Kidney capillary endothelial cell (primary cell): ENCODE measurements at places on chromosomes 11 and 22.

GRCh38 chr11:121520243-121521144 is 67.7 kb upstream of the SORL1-AS1 start:
- no peak for DNase-seq

- no peak for DNase-seq
These were observed 39.6 kb downstream of the DIXDC1 start for GRCh38 chr11:111976767-111977145.

DNA sequence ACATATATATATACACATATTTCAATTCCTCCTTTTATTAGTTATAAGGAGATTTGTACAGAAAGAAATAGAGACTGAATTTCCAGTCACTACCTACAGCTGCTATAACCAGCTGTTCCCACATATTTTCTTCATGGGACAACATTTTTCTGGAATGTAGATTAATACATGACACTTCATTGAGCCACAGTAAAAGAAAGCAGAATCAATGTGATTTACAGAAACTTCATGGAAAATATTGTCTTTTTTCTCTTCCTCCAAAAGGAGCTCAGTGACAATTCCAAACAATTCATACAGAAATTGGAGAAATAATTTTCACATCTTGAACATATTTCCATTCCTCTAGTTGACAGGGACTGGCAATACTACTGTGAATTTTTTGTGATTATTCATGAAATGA is 249.2 kb downstream of the DLG2 start:
- no peak for DNase-seq

- DNase-seq, result no peak
These were observed 64.8 kb downstream of the TBC1D22A start for GRCh38 chr22:46827136-46827780.

GRCh38 chr22:17767233-17768065 is 6.8 kb downstream of the BID start:
- DNase-seq, result no peak

- no peak for DNase-seq
These were observed 34.6 kb upstream of the SHANK2 start for GRCh38 chr11:71286701-71287643.

DNA sequence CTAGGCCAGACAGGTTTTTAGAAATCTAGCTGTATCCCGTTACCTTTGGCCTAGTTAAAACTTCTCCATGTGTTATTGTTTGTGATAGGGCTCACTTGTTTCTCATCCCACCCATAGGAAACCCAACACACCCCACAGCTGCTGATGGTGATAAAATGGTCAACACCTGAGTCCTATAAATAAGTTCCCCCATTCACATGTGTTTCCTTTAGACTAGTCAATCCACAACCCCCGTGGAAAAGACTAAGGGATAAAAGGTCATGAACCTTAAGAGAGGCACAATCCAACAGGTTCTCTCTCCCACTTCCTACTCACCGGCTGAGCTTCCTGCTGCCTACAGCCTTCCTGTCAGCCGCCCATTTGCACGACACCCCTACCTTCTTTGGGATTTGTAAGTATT is 768.4 kb downstream of the JRKL start:
- no peak for DNase-seq

DNA sequence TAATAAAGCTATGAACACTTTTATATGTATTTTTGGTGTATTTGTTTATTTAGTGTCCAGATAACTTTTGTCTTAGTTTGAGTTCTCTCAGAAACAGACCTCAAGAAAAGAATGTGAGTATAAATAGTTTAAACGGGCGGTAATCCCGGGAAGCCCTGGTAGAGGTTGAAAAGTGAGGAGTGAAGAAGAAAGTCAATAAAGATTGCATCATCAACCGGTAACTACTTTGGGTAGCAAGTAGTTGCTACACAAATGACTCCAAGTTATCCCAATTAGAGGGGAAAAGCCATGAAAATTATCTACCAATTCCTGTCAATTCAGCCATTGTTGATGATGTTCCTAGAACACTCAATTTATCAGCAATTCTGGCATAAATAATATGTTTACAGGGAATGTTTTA is 870.3 kb upstream of the RAG2 start:
- no peak for DNase-seq

- no peak for DNase-seq
These were observed 27.6 kb downstream of the PLEKHA7 start for GRCh38 chr11:16986434-16987204.

GRCh38 chr11:112794331-112794846 is 166.8 kb upstream of the NCAM1 start:
- no peak for DNase-seq

DNA sequence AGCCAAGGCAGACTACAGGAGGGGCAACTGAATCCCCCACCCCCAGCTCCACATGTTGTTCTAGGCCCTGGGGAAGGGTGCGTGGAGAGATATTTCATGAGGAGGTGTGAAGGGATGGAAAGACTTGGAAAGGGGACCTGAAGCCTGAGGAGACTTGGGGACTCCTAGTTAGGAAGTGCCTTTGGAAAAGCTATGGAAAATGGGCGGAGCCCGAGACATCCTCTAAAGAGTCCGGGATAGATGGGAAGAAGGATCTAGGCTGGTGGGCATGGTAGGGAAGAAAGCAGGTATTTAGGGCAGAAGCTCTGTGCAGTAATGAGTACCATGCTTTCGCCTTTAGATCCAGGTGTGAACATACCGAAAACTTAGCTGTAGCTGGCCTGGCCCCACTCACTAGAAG is 15.0 kb upstream of the CYP2R1 start:
- DNase-seq, result no peak

DNA sequence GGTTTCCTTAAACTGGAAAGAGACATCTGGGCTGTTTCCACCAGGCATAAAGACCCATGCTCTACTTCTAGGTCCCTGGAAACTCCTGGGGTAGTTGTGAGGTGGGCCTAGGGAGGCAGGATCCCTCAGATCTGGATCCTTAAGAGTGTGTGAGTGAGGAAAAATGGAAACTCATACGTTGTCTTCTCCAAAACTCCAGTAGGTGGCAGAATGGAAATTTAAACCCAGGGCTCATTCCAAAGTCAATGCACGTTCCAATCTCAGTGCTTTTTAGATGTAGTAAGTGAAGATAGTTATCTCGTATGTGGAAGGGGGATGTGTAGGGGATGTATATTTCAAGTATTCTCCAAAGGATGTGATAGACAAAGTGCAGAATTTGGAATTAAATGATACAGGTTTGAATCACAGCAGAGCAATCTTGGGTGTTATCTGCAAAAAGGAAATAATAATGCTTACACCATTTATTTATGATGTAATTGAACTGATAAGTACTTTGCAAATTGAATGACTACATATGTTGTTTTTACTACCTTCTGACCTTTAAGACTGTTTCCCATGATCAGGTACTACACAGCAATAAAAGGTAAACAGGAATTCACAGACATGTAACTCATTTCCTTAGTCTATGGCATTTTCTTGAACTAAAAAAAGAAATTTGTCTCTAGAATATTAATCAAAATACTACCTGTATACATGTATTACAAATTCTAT is 13.1 kb upstream of the MMP1 start:
- no peak for DNase-seq

- DNase-seq, result no peak
These were observed 13.9 kb downstream of the DUSP8 start for GRCh38 chr11:1557904-1558774.

DNA sequence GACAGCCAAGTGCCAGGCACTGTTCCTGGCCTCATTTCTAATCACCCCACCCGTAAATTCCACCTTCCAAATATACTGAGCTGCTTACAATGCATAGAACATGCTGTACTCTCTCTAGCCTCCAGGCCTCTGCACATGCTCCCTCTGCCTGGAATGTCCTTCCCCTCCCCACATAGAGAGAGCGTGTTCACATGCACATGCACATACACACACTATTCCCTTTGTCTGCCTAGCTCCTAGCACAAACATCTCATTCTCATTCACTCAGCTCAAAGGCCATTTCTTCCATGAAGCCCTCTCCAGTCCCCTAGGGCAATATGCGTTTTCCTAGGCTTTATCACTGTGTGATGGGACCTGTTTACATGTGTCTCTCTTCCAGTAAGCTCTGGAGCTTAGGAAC is 144.6 kb downstream of the WT1 start:
- no peak for DNase-seq
